ENCODE measurements at places on chromosomes 2 and 18.

DNA sequence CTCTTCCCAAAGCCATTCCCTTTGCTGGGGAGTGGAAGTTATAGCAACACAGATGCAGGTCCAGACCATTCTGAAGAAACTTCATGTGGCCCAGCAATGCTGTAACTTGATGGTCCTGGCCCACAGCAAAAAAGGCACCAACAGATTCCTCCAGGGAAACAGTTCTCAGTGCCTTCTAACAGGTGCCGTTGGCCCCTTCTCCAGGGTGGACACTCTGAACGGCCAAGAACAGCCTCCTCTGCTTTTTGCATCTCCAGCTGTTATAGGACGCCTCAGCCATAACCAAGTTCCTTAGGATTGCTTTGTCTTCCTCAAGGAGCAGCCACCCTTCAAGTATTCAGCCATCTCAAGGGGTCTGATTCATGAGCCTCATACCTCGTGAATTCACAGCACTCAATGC is 38.0 kb downstream of the MARCO start:
- H3K4me3 ChIP-seq = no peak overlapping the region
- peaks cover 11% of the 10 kb centered on the region for H3K27me3 ChIP-seq
- H3K36me3 ChIP-seq = no peaks in the 10 kb centered on the region
- H3K4me1 ChIP-seq = no peaks in the 10 kb centered on the region
- no peak overlapping the region for H3K27ac ChIP-seq

GRCh38 chr2:19488009-19488691 is 129.7 kb upstream of the OSR1 start:
- H3K27me3 ChIP-seq = no peaks in the 10 kb centered on the region
- no peaks in the 10 kb centered on the region for H3K36me3 ChIP-seq
- H3K4me3 ChIP-seq = no peak overlapping the region

GRCh38 chr18:34604591-34604990 is 105.5 kb upstream of the DTNA start:
- no peak overlapping the region for H3K27ac ChIP-seq
- H3K36me3 ChIP-seq = no peaks in the 10 kb centered on the region
- H3K4me1 ChIP-seq = no peaks in the 10 kb centered on the region
- no peak for DNase-seq

- no peaks in the 10 kb centered on the region for H3K36me3 ChIP-seq
- no peak overlapping the region for H3K4me3 ChIP-seq
- H3K27me3 ChIP-seq = no peaks in the 10 kb centered on the region
- peaks cover 11% of the 10 kb centered on the region for H3K4me1 ChIP-seq
- DNase-seq = no peak
- H3K27ac ChIP-seq = no peak overlapping the region
Observed at GRCh38 chr2:29417630-29418029, 302.4 kb downstream of the CLIP4 start.

- H3K27me3 ChIP-seq = no peaks in the 10 kb centered on the region
- H3K4me1 ChIP-seq = no peaks in the 10 kb centered on the region
- H3K36me3 ChIP-seq = no peaks in the 10 kb centered on the region
- H3K4me3 ChIP-seq = no peak overlapping the region
- H3K27ac ChIP-seq = no peak overlapping the region
- no peak for DNase-seq
Observed at GRCh38 chr2:29532436-29532835, 388.9 kb downstream of the ALK start.

GRCh38 chr2:215354771-215355695 is 43.2 kb downstream of the ATIC start:
- H3K27ac ChIP-seq = no peak overlapping the region
- no peak for DNase-seq
- H3K36me3 ChIP-seq = peaks cover 5% of the 10 kb centered on the region
- H3K4me3 ChIP-seq = no peak overlapping the region

DNA sequence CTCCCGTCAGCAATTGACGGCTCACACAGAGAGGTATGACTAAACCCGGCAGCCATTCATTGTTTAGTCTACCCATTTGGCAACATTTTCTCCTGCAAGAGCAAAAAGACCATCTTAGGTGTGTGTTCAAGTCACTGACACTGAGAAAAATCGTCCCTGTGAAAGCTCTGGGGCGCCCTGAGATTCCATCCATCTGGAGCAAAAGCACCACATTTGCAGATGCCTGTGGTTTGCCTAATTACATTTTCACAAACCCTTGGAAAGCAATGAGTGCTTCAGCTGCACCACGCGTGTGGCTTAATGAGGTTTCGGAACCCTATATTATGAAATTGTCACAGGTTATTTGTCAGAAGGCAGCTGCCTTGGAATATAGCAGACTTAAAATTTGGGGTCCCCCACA is 110.7 kb upstream of the PTPRM start:
- H3K4me1 ChIP-seq = no peaks in the 10 kb centered on the region
- no peaks in the 10 kb centered on the region for H3K36me3 ChIP-seq
- no peak overlapping the region for H3K27ac ChIP-seq
- DNase-seq = no peak
- H3K27me3 ChIP-seq = no peaks in the 10 kb centered on the region

DNA sequence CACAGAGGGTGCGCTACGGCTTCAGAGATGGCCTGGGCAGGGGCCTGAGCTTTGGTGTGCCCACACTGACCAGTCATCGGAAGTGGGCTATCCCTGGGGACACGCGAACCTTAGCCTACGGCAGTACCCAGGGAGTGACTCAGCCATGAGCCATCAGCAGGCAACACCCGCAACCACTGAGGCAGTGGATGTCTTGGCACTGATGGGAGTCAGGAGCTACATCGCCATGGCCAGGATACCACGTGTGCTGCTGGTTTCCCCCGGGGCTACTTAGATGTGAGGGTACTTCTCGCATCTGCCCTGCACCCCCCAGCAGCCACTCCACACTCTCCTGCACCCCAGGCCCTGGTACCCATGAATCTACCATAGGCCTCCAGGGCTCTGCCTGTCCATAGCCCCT is 12.8 kb upstream of the HPCAL1 start:
- no peak for DNase-seq
- H3K27ac ChIP-seq = no peak overlapping the region
- no peak overlapping the region for H3K4me3 ChIP-seq
- H3K36me3 ChIP-seq = no peaks in the 10 kb centered on the region
- no peaks in the 10 kb centered on the region for H3K4me1 ChIP-seq

GRCh38 chr2:221552291-221552690 is 19.8 kb downstream of the EPHA4 start:
- H3K36me3 ChIP-seq = no peaks in the 10 kb centered on the region
- no peak overlapping the region for H3K4me3 ChIP-seq
- DNase-seq = peak; percentile 48
- H3K27ac ChIP-seq = no peak overlapping the region
- peaks cover 38% of the 10 kb centered on the region for H3K4me1 ChIP-seq
- no peaks in the 10 kb centered on the region for H3K27me3 ChIP-seq

DNA sequence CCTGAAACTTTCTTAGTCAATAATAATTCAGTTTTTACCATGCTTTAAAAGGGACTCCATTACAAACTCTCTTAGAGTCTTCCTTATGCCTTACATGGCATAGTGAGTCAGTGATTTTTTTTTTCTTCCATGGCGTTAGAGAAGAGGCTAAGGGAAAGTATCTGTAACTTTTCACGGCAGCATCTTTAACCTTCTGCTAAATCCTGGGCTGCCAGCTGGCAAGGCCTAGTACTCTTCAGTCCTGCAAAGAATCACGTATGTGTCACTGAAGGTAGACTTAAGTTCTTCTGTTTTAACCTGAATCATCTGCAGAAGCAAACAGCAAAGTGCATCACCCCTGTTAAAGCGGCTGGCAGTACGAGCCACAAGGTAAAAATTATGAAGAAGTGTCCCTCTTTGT is 286.3 kb upstream of the FN1 start:
- no peak for DNase-seq
- H3K4me3 ChIP-seq = no peak overlapping the region
- no peaks in the 10 kb centered on the region for H3K36me3 ChIP-seq
- no peaks in the 10 kb centered on the region for H3K27me3 ChIP-seq
- no peak overlapping the region for H3K27ac ChIP-seq

- H3K27me3 ChIP-seq = no peaks in the 10 kb centered on the region
- DNase-seq = no peak
- H3K4me1 ChIP-seq = no peaks in the 10 kb centered on the region
- H3K27ac ChIP-seq = no peak overlapping the region
- no peaks in the 10 kb centered on the region for H3K36me3 ChIP-seq
Observed at GRCh38 chr2:58006952-58007284, 39.7 kb upstream of the VRK2 start.

- peak; percentile 19 for DNase-seq
- H3K4me1 ChIP-seq = no peaks in the 10 kb centered on the region
- H3K36me3 ChIP-seq = no peaks in the 10 kb centered on the region
- no peak overlapping the region for H3K27ac ChIP-seq
- H3K4me3 ChIP-seq = no peak overlapping the region
- no peaks in the 10 kb centered on the region for H3K27me3 ChIP-seq
Observed at GRCh38 chr2:124563426-124563825, 538.3 kb downstream of the CNTNAP5 start.

DNA sequence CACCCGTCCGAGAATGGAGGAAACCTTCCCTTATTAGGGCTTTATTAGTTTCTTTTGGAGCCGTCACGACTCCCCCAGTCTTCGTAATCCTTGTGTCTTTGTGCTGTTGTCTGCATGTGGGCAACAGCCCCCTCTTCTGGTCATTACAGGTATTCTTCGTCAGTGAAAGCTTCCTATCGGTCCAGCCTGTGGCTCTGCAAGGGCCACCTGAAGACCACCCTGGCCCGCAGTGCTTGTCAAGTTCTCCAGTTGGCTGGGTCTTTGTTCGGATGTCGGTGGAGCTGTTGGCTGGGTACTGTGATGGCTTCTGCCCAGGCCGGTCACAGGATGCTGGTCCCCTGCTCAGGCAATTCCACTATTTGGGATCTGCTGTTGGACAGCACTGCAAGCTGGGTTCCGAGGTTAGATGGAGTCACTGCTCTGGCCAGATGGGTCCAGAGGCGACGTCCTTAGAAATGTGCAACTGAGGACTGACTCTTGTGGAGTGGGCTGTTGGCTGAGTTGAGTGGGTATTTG is 19.2 kb downstream of the E2F6 start:
- peaks cover 27% of the 10 kb centered on the region for H3K36me3 ChIP-seq
- DNase-seq = peak; percentile 89
- H3K27me3 ChIP-seq = no peaks in the 10 kb centered on the region
- no peak overlapping the region for H3K4me3 ChIP-seq

DNA sequence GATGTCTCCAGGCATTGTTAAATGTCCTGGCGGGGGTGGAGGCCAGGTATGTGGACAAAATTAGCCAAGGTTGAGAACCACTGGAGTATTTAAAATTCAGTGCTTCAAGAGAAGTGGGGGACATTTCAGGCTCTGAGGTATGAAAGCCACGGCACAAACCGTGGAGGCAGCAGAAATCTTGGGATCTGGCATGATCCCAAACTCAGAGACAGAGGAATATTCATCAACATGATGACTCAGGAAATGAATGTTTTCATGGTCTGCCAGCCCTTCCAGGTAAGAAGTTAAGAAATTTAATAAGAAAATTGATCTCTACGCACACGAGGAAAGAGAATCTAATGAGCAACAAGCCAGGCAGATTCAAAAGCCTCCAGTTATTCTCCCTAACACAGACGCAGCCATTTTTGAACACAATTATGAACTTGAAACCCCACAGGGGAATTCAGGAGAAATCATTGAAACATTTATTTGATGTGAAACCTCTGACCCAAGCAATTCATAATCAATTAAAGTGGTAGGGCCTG is 11.3 kb upstream of the GRP start:
- no peak for DNase-seq
- no peaks in the 10 kb centered on the region for H3K36me3 ChIP-seq
- no peak overlapping the region for H3K27ac ChIP-seq
- H3K27me3 ChIP-seq = no peaks in the 10 kb centered on the region
- no peaks in the 10 kb centered on the region for H3K4me1 ChIP-seq
- H3K4me3 ChIP-seq = no peak overlapping the region

GRCh38 chr18:3329471-3329870 is 67.5 kb downstream of the MYL12B start:
- H3K27me3 ChIP-seq = no peaks in the 10 kb centered on the region
- H3K36me3 ChIP-seq = no peaks in the 10 kb centered on the region
- H3K27ac ChIP-seq = peak overlapping the region; percentile 75
- peaks cover 17% of the 10 kb centered on the region for H3K4me1 ChIP-seq
- DNase-seq = peak; percentile 46
- H3K4me3 ChIP-seq = no peak overlapping the region

DNA sequence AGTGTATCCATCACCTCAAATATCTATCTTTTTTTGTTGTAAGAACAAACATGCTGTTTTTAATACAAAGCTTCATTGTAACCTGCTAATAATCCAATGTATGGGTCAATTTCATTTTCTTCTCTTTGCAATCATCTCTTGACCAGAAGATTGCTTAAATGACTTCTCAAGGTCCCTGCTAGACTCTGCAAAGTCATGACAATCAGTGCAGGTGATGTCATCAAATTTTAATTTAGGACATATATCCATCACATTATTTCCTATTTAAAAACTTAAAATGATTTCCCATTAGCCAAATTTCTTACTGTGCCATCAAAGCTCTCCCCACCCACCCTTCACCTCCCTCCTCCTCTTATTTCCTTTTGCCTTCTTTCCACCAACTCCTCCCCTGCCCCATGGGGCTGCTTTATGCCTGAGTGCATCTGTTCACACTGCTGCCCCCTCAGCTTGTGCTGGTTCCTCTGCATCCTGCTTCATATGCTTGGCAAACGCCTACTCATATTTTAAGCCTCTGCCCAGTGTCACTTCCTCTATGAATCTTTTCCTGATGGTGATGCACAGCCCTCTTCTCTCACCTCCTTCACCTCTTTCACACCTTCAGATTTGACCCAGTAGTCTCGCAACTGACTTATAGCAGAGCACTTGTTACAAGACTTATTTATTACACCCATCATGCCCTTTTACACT is 20.3 kb downstream of the PLEK start:
- H3K27ac ChIP-seq = no peak overlapping the region
- no peaks in the 10 kb centered on the region for H3K27me3 ChIP-seq
- DNase-seq = no peak
- no peaks in the 10 kb centered on the region for H3K4me1 ChIP-seq
- H3K36me3 ChIP-seq = no peaks in the 10 kb centered on the region

- H3K4me3 ChIP-seq = no peak overlapping the region
- DNase-seq = no peak
- no peak overlapping the region for H3K27ac ChIP-seq
- H3K36me3 ChIP-seq = no peaks in the 10 kb centered on the region
- H3K4me1 ChIP-seq = no peaks in the 10 kb centered on the region
- no peaks in the 10 kb centered on the region for H3K27me3 ChIP-seq
Observed at GRCh38 chr2:189086710-189087109, 92.9 kb downstream of the COL5A2 start.

- H3K27ac ChIP-seq = no peak overlapping the region
- peak overlapping the region; percentile 26 for H3K4me3 ChIP-seq
- peak; percentile 47 for DNase-seq
- peaks cover 38% of the 10 kb centered on the region for H3K27me3 ChIP-seq
- H3K4me1 ChIP-seq = peaks cover 34% of the 10 kb centered on the region
Observed at GRCh38 chr2:172296267-172297046, 130.9 kb upstream of the ITGA6 start.

DNA sequence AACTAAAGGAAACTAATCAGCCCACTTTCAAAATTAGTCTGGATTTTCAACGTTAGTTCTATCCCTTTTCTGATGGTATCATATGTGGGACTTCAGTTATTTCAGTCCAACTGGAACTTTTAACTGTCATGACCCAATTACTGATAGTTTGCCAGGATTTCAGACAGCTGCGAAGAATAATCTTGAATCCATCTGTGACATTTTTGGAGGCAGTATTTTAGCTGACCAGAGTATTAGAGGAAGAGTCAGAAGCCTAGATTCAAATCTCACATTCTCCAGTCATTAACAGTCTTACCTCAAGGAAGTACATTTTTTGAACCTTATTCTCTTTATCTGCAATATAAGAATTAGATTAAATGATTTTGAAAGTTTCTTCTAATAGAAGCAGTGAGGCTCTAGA is 81.3 kb downstream of the PTRHD1 start:
- no peak overlapping the region for H3K27ac ChIP-seq
- H3K36me3 ChIP-seq = no peaks in the 10 kb centered on the region
- H3K4me3 ChIP-seq = no peak overlapping the region
- H3K4me1 ChIP-seq = peaks cover 10% of the 10 kb centered on the region
- DNase-seq = no peak
